ENCODE measurements at places on chromosomes 4 and X. TPM values are rescaled to one million over a fixed set of nuclear protein-coding genes. Genes with fewer than 3 reads are reported as not detected.

QDPR gene
- polyA plus RNA-seq, result 5.5 TPM

SSX3 gene
- not detected for polyA plus RNA-seq

MMRN1 gene
- polyA plus RNA-seq, result 6.5 TPM

CXCL10 gene
- polyA plus RNA-seq, result 0.77 TPM

VCX2 gene
- not detected for polyA plus RNA-seq

HTR2C gene
- polyA plus RNA-seq, result not detected

SATL1 gene
- polyA plus RNA-seq, result not detected

TMEM255A gene
- 0.10 TPM for polyA plus RNA-seq

PAGE4 gene
- polyA plus RNA-seq, result 0.11 TPM

WFS1 gene
- polyA plus RNA-seq, result 4.6 TPM

SPACA5 gene
- not detected for polyA plus RNA-seq

ADH7 gene
- 208 TPM for polyA plus RNA-seq

GABRQ gene
- polyA plus RNA-seq, result 0.60 TPM

Data from esophagus (tissue), 2 donors.